IPS-NIHi11 (cell line): ENCODE measurements at places on chromosomes 1 and 21.
A peak's percentile ranks its signal among the peaks of the same experiment; 100 is the strongest.

- DNase-seq, result no peak
These were observed 255.3 kb upstream of the CAMK1G start for GRCh38 chr1:209328196-209328595.

- DNase-seq, result no peak
These were observed 175.6 kb downstream of the CAMTA1 start for GRCh38 chr1:6960860-6961259.

GRCh38 chr1:173122958-173123852 lies 72.5 kb upstream of the TNFSF18 start:
- DNase-seq, result peak; percentile 31

DNA sequence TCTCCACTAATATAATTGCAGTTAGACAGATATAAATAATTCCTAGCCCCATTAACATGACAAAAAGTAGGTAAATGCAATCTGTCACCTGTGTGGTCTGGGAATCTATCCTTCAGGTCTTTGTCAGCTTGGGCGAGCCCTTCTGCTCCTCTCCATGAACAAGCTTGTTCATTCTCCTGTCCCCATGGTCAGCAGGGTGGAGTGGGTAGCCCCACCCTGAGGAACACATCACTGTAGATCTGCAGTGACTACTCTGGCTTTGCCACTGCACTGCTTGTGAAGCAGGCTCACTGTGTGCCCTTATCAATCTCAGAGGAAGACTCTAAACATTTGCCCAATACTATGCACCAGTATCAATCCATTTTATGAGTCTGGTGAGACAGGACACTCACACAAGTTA lies 279.0 kb downstream of the MATN1 start:
- DNase-seq, result no peak

GRCh38 chr1:48229317-48229716 lies 6.8 kb downstream of the SLC5A9 start:
- no peak for DNase-seq

- no peak for DNase-seq
These were observed 15.8 kb downstream of the INPP5B start for GRCh38 chr1:37931102-37931360.

DNA sequence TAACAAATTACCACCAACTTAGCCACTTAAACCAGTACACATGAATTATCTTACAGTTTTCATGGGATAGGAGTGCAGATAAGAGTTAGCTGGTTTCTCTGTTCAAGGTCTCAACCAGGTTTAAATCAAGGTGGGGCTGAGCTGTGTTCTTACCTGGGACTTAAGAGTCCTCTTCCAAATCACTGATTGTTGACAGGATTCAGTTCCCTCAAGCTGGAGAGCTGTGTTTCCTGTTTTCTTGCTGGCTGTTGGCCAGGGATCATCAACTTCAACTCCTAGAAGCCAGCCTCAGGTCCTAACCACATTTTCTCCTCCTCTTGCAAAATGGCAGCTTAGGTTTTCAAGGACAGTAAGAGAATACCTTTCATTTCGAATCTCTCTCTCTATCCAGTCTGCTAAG lies 123.8 kb upstream of the CHRM3 start:
- no peak for DNase-seq

GRCh38 chr21:34635307-34635706 lies 20.4 kb upstream of the RCAN1 start:
- peak; percentile 46 for DNase-seq

GRCh38 chr21:27570306-27570868 lies 603.5 kb upstream of the ADAMTS5 start:
- DNase-seq, result no peak

DNA sequence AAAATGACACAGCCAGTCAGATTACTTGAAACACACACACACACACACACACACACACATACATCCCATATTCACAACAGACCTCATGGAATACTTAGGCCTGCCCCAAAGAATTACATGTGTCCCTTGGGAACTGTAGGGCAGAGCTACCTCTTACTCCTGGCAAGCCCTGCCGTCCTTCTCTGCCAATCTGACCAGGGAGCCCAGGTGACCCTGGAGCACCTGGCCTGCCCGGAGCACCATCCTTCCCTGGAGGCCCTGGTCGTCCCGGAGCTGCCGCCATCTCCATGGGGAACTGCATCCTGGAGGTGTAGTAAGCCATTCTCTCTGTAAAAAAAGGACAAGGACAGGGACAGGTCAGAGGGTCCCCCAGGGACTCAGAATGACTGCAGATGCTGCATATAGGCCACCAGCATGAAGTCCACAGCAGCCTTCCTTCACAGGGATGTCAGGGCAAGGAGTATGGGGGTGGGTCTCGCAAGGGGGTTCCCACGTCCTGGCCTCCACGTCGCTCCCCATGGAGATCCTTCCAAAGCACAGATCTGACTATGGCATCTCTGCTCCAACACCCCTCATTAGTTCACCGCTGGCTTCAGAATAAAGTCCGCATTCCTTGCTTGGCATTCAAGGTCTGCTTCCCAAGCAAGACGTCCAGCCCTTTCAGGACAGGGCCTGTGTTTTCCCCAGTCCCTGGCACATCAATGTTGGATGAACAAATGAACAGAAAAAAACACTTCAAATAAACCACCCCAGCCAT lies 9.2 kb upstream of the PEF1 start:
- DNase-seq, result no peak

DNA sequence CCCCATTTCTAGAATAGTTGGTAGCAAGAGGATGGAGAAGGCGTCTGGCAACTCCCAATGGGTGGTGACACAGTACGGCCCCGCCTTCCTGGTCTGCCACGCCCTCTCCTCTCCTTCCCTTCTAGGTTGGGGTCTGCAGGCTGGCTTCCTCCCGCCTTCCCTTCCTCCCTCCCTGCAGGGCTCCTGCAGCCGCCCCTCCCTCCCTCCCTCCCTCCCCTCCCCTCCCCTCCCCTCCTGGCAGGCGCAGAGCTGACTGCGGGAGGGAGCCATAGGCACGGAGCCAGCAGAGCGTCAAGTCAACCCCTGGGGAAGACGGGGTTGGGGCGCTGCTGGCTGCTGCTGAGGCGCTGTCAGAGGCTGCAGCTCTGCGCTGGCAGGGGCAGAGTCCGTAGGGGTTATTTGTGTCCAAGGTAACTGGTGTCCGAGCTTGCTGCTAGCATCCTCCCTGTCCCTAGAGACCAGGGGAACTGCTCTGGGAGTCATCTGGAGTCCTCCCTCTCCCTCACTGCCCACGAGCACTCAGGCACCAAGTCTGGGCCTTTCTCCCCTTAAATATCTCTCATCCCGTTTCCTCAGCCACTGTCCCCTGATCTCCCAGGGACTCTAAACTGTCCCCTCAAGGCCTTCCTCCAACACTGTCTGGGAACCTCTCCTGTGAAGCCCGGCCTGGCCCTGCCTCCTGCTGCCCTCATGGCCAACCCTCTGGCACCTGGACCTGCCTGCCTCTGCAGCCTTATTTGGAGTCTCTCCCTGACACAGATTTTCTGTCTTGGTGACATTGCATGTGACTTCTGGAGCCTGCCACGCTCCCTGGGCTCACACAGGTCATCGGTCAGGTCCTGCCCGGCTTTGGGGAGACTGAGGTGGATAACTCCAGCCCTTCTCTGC lies 57.4 kb upstream of the ACOT11 start:
- DNase-seq, result peak; percentile 85

DNA sequence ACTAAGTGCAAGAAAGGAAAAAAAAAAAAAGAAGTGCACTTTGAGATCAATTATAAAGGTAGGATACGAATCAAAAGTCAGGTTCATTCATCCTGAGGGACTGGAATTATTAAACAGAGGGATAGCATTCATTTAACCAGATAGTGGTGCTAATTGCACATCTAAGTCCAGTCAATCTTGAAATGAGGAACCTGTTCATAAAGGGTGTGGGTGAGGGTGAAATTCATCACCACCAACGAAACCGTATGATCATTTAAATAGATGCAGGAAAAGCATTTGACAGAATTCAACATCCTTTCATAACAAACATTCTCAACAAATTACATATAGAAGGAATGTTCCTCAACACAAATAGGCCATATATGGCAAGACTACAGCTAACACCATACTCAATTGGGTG lies 5.6 kb downstream of the CTSS start:
- DNase-seq, result no peak

DNA sequence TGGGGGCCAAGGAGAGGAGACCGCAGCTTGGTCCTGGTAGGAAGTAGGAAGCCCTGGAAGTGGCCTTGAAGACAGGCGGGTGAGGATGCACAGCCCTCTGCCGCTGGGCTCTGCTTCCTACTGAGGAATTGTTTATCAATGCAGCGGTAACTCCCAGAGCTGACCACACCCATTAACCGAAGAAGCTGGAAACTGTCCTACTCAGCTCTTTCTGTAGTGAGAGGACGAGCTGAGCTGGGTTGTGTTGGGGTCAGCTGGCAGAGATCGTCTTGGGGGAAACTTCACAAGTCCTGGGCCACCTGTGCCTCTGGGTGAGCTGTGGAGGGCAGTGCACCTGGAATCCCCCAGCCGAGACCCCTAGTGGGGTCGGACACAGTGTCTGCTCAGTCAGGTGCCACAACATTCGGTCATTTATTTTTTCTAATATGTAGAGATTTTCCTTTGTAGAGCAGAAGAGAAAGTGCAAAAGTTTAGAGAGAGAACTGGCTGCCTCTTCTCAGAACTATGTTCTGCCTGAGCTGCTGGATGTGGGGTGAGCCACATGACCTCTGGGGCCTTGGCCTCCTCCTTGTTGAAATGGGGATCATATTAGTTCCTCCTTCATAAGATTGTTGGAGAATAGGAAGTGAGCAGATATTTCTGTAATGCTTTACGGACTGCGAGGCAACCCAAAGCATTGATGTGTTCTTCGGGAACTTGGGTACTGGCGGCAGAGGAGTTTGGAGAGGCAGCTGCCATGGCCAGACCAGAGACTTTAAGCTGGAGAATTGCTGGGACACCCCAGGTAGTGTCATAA lies 3.6 kb downstream of the NECAP2 start:
- DNase-seq, result no peak

GRCh38 chr1:210262167-210262896 lies 29.7 kb downstream of the SERTAD4 start:
- no peak for DNase-seq

DNA sequence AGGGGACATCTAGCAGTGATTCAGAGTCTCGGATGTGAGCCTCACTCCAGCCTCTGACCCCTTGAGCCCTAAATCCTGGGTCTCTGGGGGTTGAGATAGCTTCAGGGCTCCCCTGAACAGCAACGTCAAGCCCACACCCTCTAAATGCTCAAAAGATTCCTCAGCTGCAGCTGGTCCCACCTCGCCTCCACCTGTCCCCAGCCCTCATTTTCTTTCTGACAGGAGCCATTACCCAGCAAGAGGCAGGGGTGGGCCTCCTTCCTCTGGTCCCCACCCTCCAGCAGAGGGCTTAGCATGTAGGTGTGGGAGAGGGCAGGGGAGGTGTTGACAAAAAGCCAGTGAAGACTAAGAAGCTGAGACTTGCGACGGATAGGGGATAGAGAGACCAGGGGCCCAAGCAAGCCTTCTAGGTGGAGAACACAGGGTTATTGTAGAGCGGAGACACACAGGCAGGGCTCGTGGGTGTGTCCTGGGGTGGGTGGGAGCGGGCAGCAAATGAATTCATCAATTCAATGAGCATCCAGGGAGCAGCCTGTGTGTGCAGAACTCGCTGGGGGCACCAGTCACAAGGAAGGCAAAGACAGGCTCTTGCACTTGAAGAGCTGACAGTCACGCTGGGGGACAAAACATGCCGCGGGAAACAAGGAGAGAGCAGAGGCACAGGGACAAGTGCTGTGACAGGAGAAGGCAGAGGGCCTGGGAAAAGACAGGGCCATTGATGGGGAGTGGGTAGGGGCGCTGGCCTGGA lies 48.9 kb upstream of the GOLT1A start:
- no peak for DNase-seq

DNA sequence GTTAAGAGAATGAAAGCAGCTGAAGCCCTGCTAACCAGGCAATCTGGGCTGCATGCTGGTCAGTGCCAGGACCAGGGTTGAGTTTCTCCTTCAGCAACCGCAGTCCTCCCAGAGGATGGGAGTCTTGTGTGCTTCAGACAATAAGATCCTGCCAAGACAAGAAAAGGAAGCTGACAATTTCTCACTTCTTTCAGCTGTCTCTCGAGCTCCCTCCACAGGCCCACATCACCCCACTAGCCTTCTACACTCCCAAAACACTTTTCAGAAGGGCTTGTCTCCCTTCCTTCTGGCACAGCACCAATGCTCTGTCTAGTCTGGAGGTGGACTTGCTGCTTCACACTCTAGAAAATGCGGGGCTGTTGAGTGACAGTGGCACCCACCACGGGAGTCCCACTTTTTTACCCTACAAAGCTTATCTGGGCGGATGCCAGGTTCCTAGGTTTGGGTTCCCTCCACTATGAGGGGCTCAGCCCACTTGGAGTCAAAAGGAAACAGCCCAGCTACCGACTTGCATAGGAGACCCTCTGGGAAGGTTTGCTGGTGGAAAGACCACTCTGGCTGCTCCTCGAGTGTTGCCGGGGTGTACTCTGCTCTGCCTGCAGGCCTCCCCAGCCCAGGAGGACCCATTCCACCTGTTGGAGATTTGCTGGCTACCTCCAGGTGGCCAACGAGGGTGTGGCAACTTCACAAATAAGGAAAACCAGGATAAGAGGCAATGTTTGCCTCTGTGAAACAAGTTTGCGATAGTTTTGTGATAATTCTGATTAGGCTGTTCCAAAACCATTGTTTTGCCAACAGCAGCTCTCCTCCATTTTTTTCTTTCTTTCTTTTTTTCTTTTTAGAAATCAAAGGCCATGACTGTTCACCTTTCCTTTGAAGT lies 68.9 kb downstream of the TENT5C start:
- DNase-seq, result no peak

- no peak for DNase-seq
These were observed 158.7 kb upstream of the IRF2BP2 start for GRCh38 chr1:234768569-234769283.

- DNase-seq, result no peak
These were observed 67.4 kb downstream of the KCNJ6 start for GRCh38 chr21:37848721-37849490.

DNA sequence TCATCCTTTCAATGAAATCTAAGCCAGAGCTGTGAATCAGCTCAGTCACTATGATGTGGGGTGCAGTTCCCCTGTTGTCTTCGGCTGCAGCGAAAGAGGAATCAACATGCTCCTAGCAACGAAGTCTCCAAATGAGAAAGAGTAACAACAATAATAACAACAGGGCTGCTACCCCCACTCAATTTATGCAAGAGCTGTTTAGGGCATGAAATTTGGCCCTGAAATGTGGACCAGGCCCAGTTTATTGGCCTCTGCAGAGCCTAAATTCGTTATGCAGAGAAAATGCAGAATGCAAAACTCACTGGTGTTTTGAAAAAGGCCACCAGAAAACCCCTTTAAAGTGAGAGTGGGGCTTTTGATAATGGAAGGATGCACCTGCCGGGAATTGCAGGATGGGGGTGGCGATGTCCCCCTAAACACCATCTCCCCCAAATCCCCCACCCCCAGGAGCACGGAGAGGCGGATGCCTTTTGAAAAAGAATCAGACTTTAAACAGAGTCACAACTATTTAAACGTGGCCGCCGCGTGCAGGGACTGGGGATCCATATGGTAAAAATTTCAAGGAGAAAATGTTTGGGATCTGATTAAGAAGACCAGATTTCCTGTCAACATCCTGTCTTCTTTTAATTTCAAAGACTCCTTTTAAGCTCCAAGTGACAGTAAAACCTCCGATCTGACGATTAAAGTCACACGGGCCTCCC lies 1.9 kb downstream of the RUNX3 start:
- DNase-seq, result no peak
